ENCODE measurements at places on chromosomes 5 and 9.

- no peak for DNase-seq
These were observed 89.7 kb upstream of the ADRA1B start for GRCh38 chr5:159826351-159827214.

DNA sequence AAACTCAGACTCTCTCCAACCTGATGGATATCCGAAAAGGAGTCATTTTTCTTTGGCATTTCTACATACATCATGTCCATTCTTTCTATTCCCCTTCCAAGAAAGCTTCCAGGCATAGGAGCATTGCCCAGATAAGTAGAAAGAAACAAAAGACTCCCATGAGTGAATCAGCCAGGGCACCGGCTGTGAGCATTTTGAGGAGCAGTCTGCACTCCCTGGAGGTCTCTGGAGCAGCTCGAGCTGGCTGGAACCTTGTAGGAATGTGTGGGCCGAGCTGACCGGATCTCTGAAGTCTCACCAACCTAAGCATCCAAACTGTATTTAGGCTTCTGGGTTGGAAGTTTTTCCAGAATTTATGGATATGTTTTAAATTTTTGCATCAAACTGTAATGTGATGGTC is 161.4 kb upstream of the TRPC7 start:
- no peak for DNase-seq

- no peak for DNase-seq
These were observed 319.6 kb downstream of the FBXL7 start for GRCh38 chr5:15819617-15820016.

DNA sequence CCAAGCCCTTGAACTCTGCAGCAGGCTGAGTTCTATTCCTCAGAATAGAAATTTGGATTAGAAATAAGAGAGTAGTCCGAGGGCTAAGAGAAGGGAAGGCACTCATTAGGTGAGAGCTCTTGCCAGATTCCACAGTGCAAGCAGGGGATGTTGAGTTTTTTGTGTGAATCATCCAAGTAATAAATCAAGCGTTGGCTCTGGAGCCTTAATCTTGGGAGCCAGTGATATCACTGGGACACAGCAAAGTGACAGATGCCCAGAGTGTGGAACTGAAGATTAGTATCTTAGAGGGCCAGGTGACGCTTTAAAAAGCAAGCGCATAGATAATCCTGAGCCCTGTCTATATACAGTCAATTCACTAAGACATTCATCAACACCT is 60.3 kb downstream of the FOXD1 start:
- no peak for DNase-seq

GRCh38 chr5:173326501-173326960 is 1.7 kb downstream of the STC2 start:
- no peak for DNase-seq

GRCh38 chr9:89340332-89340731 is 22.0 kb downstream of the SECISBP2 start:
- DNase-seq: no peak

- no peak for DNase-seq
These were observed 5.1 kb upstream of the MOB3B start for GRCh38 chr9:27534658-27535209.

- DNase-seq: no peak
These were observed 56.4 kb downstream of the NR3C1 start for GRCh38 chr5:143347046-143347445.

GRCh38 chr5:124880903-124881697 is 134.7 kb upstream of the ZNF608 start:
- no peak for DNase-seq

- DNase-seq: no peak
These were observed 52.0 kb downstream of the OLFM1 start for GRCh38 chr9:135139366-135139959.

DNA sequence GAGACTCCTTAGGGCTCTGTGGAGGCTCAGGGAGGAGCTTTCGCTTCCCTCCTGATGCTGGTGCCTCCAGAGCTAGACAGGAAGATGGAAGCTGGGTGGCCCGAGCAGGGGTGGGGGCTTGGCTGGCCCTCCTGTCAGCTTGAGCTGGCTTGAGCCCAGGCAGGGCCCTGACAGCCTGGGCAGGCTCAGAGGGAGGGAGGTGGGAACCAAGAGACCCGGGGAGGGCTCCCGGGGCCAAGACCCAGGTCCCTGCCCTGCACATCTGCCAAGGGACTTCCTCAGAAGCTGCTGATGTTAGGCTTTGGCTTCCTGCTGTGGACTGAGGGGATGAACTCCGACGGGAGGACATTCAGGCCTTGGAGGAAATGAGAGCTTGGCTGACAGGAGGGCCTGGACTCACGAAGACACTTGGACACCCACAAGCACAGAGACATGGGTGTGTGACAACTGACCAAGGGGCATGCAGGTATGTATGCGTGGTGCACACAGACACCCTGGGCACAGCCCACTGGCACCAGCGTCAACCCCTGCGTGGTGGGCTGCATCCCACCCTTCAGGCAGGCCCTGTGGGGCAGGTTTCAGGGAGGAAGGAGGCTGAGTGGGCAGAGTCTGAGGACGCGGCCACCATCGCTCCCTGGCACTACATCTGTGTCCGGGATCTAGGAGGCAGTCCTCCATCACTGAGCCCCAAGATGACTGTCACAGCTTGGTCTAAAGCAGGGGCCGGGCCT is 1.7 kb upstream of the LTC4S start:
- no peak for DNase-seq

DNA sequence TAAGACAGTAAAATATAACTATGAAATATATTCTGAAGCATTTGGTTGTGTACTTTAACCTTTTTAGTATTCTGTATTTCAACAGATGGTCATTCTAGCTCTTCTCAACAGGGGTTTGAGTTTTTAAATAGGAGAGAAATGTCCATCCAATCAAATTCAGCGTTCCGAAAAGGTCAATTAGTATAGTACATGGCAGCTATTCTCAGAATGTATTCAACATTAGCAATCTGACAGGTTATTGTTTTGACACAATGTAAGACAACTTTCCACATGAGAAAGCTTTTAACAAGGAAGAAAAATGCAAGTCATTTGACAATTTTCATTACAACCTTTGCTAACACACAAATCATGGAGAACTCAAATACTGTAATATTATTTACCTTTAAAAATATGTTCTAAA is 996.3 kb upstream of the CDH10 start:
- DNase-seq: no peak

- no peak for DNase-seq
These were observed 17.7 kb downstream of the CAVIN4 start for GRCh38 chr9:100595391-100596199.

All from sciatic nerve (tissue), 2 donors.